ENCODE measurements at places on chromosomes 7 and 10.

- DNase-seq = peak; percentile 95
Observed at GRCh38 chr7:44044315-44045225, at the start of gene DBNL. DBNL (plus strand) TSS chr7:44044702; CDS start chr7:44044738, 36 bp downstream.

DNA sequence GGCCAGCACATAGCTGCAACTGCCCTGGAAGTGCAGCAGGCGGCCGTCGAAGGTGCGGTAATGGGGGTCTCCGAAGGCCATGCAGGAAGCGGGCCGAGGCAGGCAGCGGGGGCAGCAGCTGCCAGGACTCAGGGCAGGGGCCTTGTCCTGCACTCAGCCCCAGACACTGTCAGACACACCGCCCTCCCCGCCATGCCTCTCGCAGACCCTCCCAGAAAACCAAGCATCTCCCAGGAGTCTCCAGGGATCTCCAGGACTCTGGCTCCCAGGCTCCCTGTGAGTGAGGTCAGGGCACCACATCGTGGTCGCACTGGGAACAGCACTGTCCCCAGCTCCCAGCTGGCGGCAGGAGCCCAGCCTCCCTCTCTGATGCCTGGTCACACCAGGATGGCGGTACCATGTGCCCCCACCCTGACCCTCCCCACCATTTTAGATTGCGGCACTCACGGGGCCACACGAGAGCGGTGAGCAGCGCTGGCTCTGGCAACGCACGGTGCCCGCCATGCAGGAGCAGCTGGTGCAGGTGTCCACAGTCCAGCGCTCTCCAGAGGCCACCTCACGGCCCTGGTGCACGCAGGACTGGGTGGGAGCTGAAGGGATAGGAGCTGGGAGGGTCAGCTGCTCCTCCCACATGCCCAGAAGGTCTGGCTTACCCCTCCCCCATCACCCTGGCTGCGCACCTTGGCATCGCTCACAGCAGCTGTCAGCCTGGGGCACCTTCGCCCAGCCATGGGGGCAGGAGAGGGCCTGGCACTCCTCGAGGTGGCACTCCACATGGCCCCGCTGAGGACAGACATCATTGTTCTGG lies 17.5 kb downstream of the ATP6V1F start:
- DNase-seq = peak; percentile 59

DNA sequence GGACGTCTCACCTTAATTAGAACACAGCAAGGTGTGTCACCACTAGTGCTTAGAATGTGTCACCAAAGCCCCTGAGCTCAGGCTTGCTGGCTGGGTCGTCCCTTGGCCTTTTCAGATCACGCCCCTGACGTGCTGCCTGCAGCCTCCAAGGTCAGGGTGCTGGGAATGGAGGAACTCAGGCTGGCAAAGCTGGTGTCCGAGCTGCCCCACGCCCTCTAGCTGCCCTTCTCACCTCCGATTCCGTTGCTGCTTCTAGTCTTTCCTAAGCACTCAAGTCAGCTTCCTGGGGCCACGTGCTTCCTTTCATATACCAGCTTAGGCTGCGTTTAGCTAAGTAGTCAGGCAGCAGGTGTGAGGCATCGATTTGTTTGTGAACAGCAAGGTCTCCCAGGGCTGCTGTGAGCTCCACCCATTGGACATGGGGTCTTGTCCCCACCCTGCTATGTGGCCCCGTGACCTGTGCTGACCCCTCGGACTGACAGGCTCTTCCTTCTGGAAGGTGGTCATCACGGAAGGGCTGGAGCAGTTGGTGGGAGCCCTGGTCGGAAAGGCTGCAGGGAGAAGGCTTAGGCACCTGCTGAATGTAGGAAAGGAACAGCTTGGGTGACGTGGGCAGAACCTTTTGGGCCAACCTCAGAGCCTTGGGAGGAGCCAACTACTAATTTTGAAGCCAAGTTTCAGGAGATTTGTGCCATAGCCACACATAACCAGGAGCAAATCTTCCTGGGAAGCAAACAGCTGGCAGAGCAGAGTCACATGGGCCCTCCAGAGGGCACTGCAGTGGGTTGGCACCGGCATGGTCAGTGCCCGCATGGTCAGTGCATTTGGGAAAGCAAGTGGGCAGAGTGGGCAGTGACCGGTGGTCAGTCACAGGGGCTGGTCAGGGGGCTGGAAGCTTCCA lies 28.8 kb downstream of the VIPR2 start:
- no peak for DNase-seq

DNA sequence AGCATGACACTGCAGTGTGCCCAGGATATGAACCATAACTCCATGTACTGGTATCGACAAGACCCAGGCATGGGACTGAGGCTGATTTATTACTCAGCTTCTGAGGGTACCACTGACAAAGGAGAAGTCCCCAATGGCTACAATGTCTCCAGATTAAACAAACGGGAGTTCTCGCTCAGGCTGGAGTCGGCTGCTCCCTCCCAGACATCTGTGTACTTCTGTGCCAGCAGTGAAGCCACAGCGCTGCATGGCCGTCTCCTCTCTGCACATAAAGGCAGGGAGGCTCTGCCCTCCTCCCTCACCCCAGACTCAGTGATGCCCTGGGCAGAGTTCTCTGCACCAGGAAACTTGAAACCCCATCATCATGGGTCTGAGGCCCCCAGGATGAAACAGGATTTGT lies 70.7 kb upstream of the PRSS58 start:
- DNase-seq = no peak

DNA sequence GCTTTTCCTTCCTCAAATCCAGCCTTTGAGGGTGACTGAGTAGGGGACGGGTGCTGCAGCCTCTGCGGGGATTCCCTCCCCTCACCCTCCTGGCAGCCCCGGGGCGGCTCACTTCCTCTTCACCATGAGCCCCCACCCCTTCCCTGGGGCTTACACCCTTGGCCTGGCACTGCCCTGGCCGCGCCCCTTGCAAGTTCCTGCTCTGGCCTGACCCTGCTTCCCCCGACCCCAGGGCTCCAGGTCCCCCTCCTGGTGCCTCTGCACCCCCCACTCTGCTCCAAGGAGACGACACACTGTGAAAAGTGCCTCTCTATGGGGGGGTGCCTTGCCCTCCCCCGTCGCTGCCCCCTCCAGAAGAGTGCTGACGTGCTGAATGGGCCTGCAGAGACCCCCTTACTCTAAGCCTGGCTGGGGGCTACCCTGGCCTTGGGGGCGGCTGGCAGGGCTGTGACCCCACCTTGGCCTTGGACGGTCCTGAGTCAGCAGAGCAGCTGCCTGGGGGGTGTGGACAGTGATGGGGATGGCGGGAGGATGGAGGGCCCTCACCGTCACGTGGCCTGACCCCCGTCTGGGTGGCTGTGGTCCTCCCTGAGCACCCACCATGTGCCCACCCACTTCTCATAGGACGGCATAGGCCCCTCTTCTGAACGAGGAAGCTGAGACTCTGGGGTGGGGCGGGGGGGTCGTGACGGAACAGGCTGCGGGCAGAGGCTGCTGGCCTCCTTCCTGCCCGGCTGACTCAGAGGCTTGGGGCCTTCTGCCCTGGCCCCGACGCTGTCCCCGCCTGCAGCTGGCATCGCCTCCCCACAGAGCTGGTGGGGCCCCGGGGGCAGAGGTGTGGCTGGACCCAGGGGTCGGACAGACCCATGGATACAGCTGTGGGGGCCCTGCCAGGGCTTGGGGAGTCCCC lies 9.8 kb downstream of the LFNG start:
- peak; percentile 47 for DNase-seq

DNA sequence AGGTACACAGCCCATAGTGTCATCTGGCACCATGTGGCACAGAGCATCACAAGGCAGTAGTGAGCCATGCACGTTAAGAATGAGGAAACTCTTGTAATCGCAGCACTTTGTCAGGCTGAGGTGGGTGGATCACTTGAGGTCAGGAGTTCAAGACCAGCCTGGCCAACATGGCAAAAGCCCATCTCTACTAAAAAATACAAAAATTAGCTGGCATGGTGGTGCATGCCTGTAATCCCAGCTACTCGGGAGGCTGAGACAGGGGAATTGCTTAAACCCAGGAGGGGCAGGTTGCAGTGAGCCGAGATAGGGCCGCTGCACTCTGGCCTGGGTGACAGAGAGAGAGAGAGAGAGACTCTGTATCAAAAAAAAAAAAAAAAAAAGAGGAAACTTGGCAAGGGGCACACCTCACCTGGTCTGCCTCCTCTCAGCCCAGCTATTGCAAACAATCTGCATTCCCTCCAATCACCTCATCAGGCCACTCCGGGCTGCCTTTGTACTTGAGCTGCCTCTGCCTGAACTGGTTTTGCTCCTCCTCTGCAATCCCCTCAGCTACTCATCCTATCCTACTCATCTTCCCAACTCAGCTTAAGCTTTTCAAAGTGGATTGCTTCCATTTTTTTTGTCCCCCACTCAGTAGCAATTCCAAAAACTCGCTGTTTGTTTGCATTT lies 46.0 kb upstream of the OPTN start:
- DNase-seq = no peak

DNA sequence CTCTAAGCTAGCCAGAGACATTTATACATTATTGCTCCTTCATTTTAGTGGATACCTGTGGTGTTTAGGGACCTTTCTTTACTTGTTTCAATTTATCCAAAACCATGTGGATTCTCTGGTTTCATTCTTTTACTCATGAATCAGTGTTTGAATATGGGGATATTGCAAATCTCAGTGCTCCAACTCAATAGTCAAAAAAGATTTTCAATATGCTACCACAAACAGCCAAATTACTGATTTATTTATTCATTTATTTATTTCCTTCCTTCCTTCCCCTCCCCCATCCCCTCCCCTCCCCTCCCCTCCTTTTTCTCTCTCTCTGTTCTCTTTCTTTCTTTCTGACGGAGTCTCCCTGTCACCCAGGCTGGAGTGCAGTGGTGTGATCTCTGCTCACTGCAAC lies 253.1 kb upstream of the IMMP2L start:
- no peak for DNase-seq

DNA sequence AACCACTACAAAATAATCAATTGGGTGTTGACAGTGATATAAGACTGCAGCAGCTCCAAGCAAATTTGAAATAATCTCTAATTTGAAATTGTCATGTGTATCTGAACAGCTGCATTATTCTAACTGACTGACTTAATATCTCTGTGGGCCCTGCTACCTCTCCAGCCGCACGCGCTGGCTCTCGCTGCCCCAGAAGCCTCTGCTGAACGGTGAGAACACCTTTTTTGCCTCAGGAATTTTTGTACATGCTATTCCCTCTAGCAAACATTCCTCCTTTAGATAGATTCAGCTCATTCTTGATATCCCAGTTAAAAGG lies 155.9 kb upstream of the MDFIC start:
- DNase-seq = no peak

- no peak for DNase-seq
Observed at GRCh38 chr7:70539205-70539604, 592.7 kb upstream of the GALNT17 start.

- no peak for DNase-seq
Observed at GRCh38 chr10:11046776-11047160, 29.1 kb downstream of the CELF2 start.

GRCh38 chr10:5493691-5494090 lies 5.7 kb downstream of the CALML5 start:
- DNase-seq = no peak

GRCh38 chr7:151091431-151091830 lies 5.2 kb downstream of the AGAP3 start:
- DNase-seq = no peak

DNA sequence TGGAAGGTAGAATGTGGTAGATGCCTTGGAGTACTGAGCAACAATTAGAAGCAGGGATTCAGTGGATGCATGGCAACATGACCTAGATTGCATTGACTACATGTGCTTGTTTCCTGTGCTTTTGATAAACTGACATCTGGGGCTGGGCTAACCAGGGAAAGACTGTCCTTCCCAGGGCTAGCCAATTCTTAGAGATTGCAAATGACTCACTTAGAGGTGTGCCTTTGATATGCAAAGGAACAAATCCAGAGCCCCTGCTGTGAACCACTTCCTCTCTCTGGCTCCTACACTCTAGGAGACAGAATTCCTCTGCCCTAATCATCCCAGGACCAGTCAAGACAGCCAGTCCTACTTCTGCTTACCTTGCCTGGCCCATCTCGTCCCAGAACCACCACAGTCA lies 651.5 kb downstream of the LRMDA start:
- no peak for DNase-seq

- DNase-seq = peak; percentile 22
Observed at GRCh38 chr10:22652988-22653481, 61.3 kb downstream of the PIP4K2A start.

DNA sequence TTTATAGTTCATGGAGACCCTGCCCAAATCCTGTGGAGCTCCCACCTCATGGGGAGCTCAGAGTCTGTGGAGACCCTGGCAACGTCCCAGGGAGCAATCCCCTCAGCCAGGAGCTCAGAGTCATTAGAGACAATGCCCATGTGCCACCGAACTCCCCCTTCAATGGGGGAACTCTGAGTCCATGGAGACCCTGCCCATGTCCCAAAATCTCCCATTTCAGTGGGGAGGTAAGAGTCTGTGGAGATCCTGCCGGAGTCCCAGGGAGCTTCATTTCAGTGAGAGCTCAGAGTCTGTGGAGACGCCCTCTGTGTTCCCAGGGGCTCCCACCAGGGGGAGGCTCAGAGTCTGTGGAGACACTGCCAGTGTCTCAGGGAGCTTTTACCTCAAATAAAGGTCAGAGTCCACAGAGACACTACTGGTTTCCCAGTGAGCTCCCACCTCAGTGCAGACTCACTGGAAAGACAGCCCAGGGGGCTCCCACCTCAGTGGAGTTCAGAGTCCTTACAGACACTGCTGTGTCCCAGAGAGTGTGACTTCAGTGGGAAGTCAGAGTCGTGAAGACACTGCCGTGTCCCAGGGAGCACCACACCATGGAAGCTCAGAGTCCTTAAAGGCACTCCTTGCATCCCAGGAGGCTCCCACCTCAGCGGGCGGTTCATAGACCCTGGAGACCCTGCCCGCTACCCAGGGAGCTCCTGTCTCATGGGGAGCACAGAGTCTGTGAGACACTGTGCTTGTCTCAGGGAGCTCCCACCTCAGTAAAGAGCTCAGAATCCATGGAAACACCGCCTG lies 5.0 kb downstream of the MYO1G start:
- peak; percentile 36 for DNase-seq

- no peak for DNase-seq
Observed at GRCh38 chr7:92720604-92721350, 115.6 kb downstream of the CDK6 start.

DNA sequence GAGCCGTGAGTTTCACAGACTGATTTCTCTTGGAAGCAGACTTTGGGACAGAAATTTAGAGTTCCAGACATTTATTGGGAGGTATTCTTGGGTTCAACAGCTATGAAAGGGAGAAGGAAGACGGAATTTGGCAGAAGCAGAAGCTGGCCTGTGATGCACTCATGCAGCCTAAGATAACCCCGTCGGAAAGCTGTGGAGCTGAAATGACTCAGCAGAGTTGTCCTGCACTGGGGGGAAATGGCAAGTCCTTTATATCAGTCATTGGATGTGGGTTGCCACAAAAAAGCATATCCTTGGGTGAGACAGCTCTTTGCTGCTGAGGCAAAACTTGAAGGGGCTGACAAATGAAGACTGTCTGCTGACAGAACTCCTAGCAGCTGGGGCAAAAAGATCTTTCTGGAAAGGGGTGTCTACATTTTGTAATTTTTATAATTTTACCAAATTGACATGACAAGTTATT lies 11.5 kb upstream of the MICU1 start:
- no peak for DNase-seq

GRCh38 chr7:108586274-108586710 lies 16.6 kb downstream of the DNAJB9 start:
- no peak for DNase-seq

DNA sequence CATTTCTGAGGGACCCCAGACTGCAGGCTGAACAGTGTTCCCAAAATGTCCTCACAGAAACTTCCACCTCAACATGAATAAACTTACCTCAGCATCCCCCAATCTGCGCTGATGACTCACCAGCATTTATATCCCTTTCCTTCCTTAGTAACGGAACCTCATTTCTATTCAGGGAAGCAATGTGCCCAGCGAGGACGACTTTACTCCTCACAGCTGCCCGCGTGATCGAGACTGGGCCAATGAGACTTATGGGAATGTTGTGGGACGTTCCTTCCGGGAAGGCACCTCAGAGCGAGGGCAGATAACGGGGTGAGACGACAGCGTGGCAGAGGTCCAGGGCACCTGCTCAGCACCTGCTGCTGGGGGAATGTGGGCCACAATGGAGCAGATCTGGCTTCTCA lies 73.1 kb upstream of the CAMK2B start:
- no peak for DNase-seq
